ENCODE measurements at places on chromosomes 4 and X.

DNA sequence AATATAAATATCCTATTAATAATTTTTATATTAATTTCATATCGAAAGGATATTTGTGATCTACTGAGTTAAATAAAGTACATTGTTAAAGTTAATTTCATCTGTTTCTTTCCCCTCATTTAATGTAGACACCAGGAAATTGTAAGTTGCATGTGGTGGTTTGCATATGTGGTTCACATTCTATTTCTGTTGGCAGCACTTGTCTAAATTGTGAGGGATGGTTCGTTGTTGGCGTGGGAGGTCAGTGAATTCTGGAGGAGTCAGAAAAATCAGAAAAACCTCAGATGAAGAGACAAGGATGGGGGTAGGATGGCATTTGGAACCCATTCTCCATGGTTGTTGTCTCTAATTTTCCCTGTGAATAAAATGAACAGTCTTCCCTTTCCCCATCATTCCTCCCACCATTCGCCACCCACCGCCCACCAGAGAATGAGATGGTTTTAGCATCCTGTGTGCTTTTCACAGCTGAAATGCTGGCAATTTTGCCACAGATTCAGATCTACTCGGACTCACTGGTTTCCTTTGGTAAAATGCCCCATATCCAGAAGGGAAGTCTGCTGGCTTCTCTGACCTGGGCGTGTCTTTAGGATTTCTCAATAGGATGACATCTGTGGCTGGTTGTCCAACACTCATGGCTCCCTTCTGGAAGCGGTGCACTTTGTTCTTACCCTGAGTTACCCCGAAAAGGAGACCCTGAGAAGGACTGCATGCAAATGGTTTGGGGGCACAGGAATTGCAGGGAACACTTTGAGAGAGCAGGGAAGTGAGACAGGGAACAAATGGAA, 52.3 kb downstream of the LGI2 start:
- DNase-seq: no peak

DNA sequence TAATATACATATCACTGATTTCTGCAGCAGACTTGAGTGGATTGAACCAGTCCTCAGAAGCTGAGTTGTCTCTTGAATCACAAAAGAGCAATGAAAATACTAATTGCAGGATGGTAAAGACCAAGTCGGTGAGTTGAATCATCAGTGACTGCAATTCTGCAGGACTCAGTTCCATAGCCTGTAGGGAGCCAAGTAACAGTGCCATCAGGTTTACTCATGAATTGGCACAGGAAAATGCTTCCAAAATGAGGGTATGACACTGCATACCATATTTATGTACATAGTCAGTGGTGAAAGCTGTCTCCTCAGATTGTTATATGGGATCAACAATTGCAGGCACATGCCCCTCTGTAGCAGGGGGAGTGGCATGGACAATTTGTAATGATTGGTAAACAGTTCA, 192.8 kb downstream of the CCNG2 start:
- DNase-seq: no peak

- no peak for DNase-seq
These were observed 124.4 kb downstream of the VEGFC start for GRCh38 chr4:176668324-176668723.

- DNase-seq: no peak
These were observed 55.7 kb upstream of the PDGFRA start for GRCh38 chr4:54173281-54173912.

DNA sequence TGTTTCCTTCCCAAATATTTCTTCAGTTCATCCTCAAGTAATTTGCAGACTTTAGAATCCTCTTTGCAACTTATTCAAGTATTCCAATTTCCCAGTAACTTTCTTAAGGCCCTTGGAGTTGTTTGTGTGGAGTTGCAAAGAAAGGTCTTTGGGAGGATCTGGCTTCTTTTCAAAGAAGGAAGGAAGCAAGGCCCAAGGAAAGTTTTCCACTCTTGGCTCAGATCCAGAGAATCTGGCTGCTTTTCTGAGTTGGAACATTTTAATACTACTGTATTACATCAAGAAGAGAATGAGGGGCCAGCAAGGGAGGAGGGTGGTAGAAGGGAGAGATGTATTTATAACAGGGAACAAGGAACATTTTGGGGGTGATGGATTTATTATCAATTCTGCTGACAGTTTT, 10.5 kb downstream of the CDX4 start:
- DNase-seq: no peak

GRCh38 chr4:77045490-77045889, 30.3 kb downstream of the CCNI start:
- DNase-seq: no peak

- DNase-seq: no peak
These were observed 16.7 kb downstream of the ASB11 start for GRCh38 chrX:15298780-15299179.

GRCh38 chr4:44965435-44966095, 239.2 kb upstream of the GNPDA2 start:
- no peak for DNase-seq
